Naive thymus-derived CD4-positive, alpha-beta T cell (primary cell): ENCODE measurements at places on chromosomes 1 and 21.

- no peak for DNase-seq
Observed at GRCh38 chr1:205519541-205520131, 15.2 kb downstream of the CDK18 start.

- DNase-seq: no peak
Observed at GRCh38 chr1:188129856-188130838, 1301.4 kb downstream of the PLA2G4A start.

DNA sequence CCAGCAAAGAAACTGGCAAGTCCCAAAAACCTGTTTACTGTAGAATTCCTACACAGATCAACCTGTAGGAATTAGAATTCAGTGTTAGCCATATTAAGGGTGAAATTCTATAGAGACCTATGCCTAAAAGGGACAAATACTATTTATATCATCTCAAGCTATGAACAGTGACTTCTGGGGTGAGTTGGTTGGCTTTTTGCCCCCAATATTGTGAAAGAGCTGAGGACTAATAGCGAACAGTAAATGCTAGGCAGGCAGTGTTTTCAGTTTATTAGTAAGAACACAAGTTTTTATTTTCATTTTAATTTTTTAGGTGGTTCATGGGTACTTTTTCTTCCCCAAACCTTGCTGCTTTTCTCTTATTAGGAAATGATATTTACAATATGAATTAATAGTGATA, 15.3 kb downstream of the SLC16A4 start:
- DNase-seq: no peak

DNA sequence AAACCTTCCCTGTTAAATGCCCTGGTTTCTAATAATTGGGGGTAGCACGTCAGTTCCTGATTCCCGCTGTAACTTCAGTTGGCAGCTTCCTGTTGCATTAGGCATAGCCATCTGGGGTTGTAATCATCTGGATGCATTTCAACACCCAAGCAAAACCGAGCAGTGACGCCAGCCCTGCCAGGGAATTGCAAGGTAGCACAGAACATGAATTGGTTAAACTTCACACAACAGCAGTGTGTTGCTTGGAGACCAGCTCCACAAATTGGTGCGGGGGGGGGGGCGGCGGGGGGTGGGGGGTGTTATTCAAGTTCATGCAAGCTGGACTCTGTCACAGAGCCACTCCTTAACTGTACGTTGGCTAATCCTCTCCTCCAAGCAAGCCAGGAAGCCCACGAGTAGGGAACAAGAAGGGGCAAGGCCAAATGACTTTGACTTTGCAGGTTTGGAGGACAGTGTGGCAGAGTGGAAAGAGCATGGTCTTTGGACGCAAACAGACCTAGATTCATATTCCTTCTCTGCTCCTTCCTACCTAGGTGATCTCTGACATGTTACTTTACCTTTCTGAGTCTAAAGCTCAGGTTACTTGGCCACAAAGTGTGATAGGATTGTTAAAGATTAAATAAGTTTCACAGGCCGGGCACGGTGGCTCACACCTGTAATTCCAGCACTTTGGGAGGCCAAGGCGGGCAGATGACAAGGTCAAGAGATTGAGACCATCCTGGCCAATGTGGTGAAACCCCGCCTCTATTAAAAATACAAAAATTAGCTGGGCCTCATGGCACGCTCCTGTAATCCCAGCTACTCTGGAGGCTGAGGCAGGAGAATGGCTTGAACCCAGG, 4.7 kb downstream of the LAX1 start:
- no peak for DNase-seq

- no peak for DNase-seq
Observed at GRCh38 chr1:19124273-19124672, 85.8 kb downstream of the UBR4 start.

DNA sequence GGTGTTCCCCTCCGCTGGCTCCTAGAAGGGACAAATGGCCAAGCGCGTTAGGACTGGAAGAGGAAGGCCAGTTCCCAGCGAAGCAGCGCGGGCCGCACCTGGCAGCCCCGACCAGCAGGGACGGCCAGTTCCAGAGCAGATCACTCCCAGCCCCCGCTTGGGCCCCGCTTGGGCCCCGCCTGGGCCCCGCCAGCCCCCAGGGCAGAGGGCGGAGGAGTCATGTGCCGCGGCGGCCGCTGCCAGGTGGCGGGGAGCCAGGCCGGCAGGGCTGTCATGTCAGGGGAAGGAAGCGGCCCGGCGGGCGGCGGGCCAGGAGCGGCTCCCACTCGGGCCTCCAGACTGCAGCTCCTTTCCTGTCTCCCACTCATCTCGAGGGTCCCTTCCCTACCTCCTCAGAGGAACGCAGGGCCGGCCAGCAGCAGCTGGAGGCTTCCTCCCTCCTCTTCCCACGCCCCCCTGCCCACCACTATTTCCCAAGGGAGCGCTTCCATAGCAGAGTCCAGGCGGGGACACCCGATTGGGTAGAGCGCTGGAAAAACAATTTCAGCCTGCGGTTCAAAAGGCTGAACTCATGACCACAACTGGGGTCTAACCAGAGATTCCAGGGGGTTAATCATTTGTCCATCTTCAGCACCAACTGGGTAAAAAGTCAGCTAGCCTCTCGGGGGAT, 16.5 kb downstream of the ZNF697 start:
- no peak for DNase-seq

- no peak for DNase-seq
Observed at GRCh38 chr1:24289937-24290595, 29.1 kb upstream of the GRHL3 start.
